ENCODE measurements at places on chromosomes 5 and 9.

DNA sequence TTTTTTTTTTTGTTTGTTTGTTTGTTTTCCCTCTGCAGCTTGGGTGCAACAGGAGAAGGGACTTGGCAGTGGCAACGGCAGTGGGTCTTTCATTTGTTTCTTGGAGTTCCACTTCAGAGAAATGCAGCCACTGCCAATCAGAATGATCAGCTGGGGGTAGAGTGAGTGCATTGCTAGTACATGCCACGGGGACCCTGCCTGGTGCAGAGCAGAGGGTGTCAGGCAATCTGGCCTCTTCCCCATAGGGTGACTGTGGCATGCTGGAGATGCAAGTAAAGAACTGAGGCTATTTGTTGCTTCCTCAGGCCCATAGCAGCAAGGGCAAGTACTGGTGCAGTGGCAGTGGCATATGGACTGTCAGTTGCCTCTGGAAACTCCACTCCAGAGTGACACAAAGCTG, 1073.6 kb upstream of the EDIL3 start:
- DNase-seq: no peak

GRCh38 chr9:135335691-135336181, 143.8 kb upstream of the PPP1R26 start:
- DNase-seq: no peak

DNA sequence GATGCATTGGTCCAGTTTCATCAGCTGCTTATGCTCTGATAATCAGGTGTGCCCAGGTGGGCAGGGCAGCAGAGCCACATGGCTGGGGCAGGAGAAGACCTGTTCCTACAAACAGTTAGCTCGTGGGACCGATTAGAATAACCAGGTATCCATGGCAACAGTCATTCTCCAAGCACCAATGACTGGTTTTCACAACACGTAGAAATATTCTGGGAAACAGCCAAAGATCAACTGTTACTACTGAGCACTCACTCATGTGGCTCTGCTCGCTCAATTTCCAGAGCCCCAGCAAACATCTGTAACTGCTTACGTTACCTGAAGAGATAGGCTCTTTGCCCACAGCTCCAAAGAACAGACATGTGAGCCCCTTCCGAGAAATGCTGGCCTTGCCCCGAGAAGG, 302.0 kb downstream of the AGTPBP1 start:
- DNase-seq: no peak

- DNase-seq: no peak
Measured at GRCh38 chr9:78215706-78216105, 20.2 kb upstream of the CEP78 start.

DNA sequence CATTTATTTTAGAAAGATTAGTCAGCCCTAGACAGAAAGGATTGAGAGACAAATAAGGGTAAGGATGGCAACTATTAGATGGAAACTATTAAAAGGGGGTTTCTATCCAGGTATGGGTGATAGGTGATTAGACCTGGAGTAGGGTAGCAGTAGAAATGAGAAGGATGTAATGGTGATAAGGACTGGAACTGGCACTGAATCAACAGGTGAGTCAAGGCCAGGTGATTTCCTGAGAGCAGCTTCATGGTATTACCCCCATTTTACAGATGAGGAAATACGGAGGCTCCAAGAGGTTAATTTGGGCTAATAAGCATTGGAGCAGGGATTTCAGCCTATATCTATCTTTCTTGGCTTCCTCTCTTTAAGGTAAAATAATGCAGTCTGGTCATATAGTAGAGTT, 55.7 kb downstream of the CAST start:
- DNase-seq: no peak
